ENCODE measurements at places on chromosomes 7 and 10.

DNA sequence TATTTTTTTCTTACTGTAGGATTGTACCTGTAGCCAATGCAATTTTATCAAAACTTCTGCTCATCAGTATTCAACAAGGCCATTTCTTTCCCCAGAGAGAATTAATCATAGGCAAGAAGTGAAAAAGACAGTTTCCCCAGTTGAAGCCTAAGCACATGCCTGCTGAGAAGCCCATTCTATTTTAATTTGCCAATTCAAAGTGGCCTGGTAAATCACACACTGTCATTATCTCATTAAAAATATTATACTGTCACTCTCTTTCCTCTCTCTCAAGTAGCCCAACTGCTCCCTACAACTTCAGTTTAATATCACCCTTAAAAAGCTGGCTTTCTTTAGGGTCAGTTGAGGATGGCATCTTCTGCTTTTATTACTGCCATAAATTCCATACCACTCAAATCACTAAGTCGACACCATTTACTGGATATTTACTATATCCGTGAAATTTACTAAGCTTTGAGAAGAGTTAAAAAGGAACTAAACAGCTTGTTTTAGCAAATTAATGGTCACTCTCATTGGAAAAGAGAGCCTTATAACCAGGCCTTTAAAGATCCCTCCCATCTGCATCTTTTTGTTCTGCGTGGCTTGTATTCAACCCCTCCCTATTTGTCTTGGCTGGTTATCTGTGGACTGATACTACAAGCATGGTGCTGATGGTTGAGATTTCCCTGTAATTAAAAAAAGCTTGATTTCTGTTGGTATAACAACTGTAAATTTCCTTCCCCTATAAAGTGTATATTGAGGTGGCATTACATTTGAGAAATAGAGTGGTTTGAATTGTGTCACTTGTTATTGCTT is 30.6 kb downstream of the COL28A1 start:
- DNase-seq, result no peak

GRCh38 chr10:92328993-92329392 is 38.0 kb downstream of the MARCHF5 start:
- no peak for DNase-seq

- DNase-seq, result no peak
Measured at GRCh38 chr10:123640016-123640535, 26.1 kb upstream of the GPR26 start.

GRCh38 chr7:22791204-22792158 is 31.2 kb downstream of the TOMM7 start:
- no peak for DNase-seq

- no peak for DNase-seq
Measured at GRCh38 chr7:30273552-30273951, 10.8 kb upstream of the ZNRF2 start.

- no peak for DNase-seq
Measured at GRCh38 chr10:129719415-129719739, 244.7 kb downstream of the EBF3 start.

DNA sequence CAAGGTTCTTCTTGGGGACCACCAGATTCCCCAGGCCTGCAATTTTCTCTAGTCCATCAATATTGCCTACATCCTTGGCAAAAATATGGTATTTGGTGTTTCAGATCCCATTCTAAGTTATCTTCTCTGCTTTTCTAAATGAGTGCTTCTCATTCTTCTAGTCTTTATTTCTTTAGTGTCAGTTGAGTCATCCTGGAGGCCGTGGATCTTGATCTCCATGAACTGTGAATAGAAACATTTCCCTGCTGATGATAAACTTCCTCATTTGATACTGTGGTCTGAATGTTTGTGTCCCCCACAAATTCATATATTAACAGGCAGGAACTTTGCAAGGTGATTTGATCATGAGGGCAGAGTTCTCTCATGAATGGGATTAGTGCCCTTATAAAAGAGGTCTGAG is 779.3 kb downstream of the INHBA start:
- DNase-seq, result no peak

- no peak for DNase-seq
Measured at GRCh38 chr10:92180399-92180798, 110.5 kb downstream of the CPEB3 start.

- no peak for DNase-seq
Measured at GRCh38 chr7:35785250-35785649, 15.6 kb upstream of the SEPTIN7 start.

DNA sequence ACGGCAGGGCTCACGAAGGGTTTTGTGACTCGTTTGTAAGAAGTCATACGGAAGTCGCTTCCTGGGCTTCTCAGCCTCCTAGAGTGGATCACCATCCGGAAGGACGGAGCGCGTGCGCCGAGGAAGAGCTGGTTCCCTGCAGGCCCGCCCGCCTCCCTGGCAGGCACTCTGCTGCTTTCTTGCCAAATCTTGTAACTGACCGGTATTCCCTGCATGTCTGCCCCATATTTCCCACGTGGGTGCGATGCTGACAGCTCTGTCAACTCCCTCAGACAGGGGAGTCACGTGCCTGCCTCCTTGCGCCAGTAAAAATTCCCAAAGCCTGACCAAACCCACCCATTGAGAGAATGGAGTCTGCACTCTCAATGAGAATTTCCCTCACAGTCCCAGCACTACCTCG is 12.7 kb downstream of the SHH start:
- no peak for DNase-seq

DNA sequence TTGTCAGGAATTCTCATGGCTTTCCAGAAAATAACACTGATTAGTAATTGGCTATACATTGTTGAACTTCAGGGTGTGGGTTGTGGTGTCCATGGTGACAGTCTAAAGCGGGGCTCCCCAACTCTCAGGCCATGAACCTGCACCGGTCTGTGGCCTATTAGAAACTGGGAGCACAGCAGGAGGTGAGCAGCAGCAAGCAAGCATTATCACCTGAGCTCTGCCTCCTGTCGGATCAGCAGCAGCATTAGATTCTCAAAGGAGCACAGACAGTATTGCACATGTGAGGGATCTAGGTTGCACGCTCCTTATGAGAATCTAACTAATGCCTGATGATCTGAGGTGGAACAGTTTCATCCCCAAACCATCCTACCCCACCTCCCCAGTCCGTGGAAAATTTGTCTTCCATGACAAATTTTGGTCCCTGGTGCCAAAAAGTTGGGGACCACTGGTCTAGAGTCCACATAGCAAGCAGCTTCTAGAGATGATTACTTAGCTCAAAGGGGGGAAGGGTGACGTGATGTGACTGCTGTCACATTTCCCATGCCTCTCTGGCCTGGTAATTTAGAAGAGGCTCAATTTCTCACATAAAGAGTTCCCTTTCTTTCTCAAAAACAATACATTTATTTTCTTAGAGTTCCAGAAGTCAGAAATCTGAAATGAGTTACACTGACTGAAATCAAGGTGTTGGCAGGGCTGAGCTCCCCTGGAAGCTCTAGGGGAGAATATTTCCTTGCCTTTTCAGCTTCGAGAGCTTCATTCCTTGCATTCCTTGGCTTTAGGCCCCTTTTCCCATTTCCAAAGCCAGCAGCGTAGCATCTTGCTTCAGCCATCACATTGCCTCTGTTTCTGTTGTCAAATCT is 17.6 kb upstream of the FAM221A start:
- DNase-seq, result no peak

- no peak for DNase-seq
Measured at GRCh38 chr7:42189535-42189934, 47.5 kb downstream of the GLI3 start.

GRCh38 chr7:29196191-29196590 is 1.6 kb downstream of the CHN2 start:
- no peak for DNase-seq

- no peak for DNase-seq
Measured at GRCh38 chr10:52586710-52587109, 185.9 kb downstream of the MBL2 start.

DNA sequence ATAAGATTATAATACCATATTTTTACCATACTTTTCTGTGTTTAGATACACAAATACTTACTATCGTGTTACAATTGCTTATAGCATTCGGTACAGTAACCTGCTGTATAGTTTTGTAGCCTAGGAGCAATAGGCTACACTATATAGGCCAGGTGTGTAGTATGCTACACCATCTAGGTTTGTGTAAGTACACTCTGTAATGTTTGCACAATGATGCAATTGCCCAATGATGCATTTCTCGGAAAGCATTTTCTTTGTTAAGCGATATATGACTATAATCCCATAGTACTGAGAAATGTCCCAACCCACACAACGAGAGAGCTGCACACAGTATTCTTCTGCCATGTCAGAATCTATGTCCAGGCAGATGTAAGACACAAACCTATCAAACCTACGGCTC is 160.0 kb downstream of the NEBL start:
- DNase-seq, result no peak

DNA sequence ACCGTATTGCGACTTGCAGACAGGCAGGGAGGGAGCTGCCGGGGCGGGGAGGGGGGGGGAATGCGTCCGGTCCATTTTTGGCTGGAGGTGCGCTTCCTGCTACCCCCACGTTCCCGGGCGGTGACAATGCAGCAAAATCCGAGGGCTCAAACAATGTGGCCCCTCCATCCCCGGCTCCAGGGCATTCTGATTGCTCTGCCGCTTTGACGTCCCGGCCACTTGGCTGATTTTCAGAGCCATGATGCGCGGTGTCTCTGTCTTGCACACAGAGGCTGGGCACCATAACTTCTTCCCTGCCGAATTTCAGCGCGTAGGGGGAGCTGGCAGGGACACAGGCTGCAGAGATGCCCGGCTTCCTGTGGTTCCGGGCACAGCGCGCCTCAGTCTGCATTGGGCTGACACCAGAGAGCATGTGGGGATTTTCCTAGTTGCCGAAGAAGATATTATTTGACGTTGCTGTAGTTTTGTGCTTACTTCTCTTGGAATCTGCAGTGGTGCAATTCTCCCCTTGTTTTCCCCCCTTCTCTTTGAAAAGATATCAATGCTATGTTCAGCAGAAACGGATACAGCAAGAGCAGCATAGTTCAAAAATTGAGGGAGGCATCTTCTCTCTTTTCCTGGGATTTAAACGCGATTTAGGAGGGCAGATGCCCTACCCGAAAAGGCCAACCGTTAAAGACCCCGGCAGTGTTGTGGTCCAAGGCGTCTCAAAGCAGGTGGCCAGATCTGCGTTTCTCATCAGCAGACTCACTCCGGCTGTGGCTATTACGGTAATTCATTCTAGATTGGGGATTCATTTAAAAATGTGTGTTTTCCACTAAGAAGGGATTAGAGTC is 1.4 kb downstream of the HECW1 start:
- DNase-seq, result no peak

GRCh38 chr7:36023033-36023560 is 130.0 kb upstream of the EEPD1 start:
- no peak for DNase-seq

- no peak for DNase-seq
Measured at GRCh38 chr10:102413053-102413705, 5.4 kb downstream of the PSD start.

DNA sequence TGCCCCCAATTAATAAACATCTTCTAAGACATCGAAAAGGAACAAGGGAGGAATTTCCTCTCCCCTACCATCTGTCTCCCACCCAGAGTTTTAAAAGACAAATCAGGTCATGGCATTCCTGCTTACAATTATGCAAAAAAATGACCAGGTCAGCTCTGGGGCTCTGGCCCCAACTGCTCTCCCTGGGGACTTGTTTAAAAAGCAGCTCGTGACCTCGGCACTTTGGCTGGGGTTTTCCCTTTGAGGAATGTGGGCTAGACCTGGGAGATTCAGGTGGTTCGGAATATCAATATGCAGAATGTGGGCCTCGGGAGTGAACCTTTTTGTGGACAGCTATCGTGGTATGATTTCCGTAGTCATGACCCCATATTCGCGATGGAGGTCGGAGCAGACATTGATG is 648 bp upstream of the RADIL start:
- no peak for DNase-seq

GRCh38 chr10:11164803-11165590 is 147.3 kb downstream of the CELF2 start:
- peak; percentile 45 for DNase-seq

- no peak for DNase-seq
Measured at GRCh38 chr7:27774717-27775328, 34.9 kb downstream of the TAX1BP1 start.

DNA sequence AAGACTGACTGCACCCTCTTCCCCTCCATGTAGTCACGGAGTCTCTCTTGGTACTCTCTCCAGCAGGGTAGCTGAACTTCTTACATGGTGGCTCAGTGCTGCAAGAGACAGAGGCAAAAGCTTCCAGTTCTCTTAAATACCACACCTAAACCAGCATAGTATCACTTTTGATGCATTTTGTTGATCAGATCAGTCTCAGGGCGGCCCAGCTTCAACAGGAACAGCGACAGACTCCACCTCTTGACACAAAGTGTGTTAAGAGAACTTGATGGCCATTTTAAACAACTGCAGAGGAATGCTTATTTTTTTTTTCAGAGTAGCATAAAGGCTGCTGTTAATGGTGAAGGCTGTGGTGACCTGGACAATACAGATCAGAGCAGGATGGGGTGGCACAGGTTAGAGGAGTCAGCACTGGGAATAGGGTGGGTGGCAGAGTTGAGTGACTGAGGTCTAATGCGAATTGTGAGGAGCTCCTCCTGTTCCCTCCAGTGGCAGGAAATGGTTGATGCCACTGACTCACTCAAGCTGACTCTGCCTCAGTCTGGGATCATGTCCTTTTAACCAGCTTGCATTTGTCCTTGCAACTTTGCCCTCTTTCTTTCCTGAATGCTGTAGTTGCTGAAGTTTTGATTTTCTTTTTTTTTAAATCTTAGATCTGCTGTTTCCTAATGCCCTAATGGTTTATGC is 17.3 kb downstream of the MGAM start:
- DNase-seq, result no peak

DNA sequence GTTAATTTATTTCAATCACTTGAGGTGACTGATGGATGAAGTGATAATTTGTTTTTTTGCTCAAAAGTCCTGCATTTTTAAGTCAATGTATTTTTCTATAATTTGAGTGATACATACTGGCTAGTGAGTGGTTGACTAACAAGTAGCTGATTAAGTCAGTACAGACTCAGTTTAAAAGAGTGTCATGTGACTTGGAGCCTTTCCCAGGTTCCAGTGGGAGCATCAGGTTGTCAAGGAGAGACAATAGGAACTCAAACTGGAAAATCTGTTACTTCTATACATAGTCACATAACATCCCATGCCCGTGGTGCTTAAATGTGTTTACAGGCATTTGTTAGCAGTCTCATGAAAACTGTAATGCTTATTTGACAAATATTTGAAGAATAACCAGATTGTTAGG is 154.7 kb downstream of the ANK3 start:
- DNase-seq, result no peak

DNA sequence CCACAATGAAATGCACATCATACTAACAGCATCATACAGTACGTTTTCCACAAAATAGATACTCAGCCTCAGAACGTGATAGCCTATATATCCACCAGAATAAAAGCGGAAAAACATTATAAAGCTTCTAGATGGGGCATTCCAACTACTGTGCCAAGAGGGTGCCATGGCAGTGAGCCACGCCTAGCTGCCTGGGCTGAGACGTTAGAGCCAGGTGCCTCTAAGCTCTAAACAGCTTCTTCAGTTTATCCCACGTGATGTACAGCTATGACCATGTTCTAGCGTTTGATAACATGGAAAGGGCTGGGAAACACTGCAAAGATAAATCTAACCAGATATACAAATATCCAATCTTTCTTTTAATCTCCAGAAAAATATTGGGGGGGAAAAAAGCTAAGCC is 17.8 kb downstream of the USP6NL start:
- DNase-seq, result no peak

- DNase-seq, result no peak
Measured at GRCh38 chr7:106073701-106074100, 38.4 kb downstream of the SYPL1 start.

- no peak for DNase-seq
Measured at GRCh38 chr7:23712368-23713284, 2.6 kb downstream of the STK31 start.

Data from effector memory CD4-positive, alpha-beta T cell (primary cell).